ENCODE measurements at places on chromosomes 6 and 20.
A peak's percentile ranks its signal among the peaks of the same experiment; 100 is the strongest.

- no peak for DNase-seq
Measured at GRCh38 chr6:17115251-17116116, 13.6 kb downstream of the STMND1 start.

GRCh38 chr20:61958773-61959700, 106.6 kb downstream of the TAF4 start:
- DNase-seq: peak; percentile 18

GRCh38 chr6:14442242-14442641, 324.7 kb downstream of the CD83 start:
- peak; percentile 64 for DNase-seq

GRCh38 chr6:43516367-43516696, 394 bp downstream of the YIPF3 start:
- DNase-seq: no peak

GRCh38 chr6:22878324-22878701, 308.9 kb downstream of the HDGFL1 start:
- no peak for DNase-seq

GRCh38 chr6:133683606-133684005, 205.3 kb upstream of the TCF21 start:
- DNase-seq: no peak

DNA sequence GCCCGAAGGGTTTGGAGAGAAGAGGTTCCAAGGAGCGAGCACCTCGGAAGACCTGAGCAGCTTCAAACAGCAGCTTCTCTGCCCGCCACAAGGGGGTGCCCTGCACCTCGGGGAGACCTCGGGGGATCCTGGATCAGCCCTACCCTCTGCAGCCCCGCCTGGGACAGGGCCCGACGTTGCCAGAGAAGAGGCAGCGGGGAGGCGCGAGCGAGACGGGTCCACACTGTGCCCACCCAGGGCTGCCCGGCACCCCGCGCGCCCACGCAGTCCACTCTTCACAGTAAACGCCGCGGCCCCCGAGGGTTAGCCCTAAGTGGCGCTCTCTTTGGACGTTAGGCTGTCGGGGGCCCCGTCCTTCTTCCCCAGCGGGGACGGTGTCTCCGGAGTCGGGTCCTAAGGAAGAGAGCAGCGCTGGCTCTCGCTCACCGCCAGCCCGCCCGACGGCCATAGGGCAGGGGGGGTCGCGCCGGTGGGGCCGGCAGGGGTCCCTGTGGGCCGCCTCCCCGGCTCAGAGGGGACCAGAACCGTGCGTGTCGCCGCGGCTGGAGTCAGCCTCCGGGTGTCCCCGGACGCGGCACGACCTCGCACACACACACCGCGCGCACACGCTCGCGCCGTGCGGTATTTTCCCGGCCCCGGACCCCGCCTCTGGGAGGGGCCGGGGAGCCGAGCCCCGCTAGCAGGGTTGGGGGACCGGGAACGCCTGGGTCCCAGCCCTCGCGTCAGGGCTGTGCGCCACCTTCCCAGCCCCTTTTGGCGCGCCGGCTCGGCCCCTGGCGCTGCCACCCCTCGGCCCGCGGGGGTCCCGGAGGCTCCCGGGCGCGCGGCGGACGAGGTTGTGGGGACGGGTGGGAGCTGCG, 929 bp downstream of the CDH22 start:
- peak; percentile 79 for DNase-seq

DNA sequence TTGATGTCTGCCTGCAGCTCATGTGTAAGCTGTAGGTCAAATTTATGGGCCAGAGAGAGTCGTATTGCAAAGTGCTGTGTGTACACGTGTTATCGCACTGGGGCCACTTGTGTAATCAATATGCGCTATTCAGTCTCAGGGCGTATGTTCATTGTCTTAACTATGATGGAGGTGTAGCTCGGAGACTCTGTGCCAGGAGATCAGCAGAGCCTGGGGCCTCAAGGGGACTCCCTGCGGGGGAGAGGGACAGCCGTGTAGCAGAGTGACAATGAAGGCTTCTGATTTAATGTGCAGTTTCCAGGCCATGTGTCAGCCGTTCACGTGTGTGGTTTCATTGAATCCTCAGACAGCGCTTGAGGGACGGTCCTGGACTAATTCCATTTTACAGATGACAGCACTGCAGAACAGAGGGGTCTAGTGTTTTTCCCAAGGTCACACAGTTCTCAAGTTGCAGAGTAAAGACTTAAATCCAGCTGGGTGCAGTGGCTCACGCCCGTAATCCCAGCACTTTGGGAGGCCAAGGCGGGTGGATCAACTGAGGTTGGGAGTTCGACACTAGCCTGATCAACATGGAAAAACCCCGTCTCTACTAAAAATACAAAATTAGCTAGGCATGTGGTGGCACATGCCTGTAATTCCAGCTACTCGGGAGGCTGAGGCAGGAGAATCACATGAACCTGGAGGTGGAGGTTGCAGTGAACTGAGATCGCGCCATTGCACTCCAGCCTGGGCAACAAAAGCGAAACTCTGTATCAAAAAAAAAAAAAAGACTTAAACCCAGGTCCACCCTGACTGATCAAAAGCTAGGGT, 242.5 kb downstream of the PREX1 start:
- DNase-seq: no peak

- no peak for DNase-seq
Measured at GRCh38 chr6:42224222-42225028, 6.8 kb upstream of the MRPS10 start.

DNA sequence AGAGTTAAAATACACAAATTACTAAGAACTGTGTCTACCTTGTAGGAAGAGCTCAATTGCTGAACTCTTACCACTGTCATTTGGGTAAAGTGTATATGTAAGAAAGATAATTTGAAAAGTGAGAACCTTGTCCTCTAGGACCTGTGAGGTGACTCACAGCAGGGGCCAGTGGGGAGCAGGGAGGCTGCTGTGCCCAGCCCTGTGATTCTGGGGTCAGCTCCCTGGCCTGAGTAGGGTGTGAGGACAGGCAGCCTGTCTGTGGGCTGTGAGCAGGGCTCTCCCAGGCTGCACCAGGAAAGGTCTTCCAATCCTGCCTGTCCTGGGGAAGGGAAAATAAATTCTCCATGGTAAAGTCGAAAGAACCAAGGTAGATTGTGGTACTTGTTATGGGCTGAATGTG, 27.3 kb upstream of the SIRPG start:
- no peak for DNase-seq

- DNase-seq: peak; percentile 30
Measured at GRCh38 chr6:46773201-46773855, 19.9 kb upstream of the MEP1A start.

Data from hematopoietic multipotent progenitor cell treated with erythropoietin and hydrocortisone succinate and interleukin-3 and kit ligand, for 6 days (in vitro differentiated cells).